Left lobe of liver (tissue), 2 donors: ENCODE measurements at places on chromosomes 16 and 17. TPM values are rescaled to one million over a fixed set of nuclear protein-coding genes. Genes with fewer than 3 reads are reported as not detected.

Gene CHD9NB
- 1.1 TPM for total RNA-seq

Gene MT1G
- 5,960 TPM for total RNA-seq

Gene KCNJ18
- not detected for total RNA-seq

Gene TEKT5
- total RNA-seq, result 2.1 TPM

Gene SLC38A8
- not detected for total RNA-seq

DNA sequence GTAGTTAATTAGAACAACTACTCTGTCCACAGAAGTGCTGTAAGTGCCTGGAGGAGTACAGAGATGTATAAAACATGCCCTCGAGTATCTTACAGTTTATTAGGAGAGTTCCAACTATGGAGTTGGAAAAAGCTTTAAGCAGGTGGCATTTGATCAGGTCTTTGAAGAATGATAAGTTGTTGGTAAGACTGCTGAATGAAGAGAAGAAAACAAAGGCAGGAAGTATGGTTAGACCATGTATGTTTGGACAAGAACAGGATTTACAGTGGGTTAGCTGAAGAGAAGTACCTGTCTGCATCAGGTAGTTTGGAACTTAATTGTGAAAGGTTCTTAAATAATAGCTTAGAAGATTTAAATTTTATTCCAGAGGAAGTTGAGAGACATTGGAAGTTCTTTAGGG is 29.4 kb downstream of the ATP6V0A1 start:
- DNase-seq, result no peak

DNA sequence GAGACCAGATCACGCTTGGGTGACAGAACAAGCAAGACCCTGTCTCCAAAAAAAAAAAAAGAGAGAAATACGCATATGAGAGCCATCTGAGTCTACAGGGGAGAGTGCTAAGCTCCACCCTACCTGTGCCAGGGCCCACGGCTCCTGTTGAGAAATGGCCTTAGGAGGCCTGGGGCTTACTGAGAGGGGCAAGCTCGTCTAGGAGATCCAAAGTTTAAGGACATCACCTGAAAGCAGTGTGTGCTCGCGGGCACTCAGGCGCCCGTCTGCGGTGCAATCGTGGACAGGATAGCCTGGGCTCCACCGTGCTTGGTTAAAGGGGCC is 14.5 kb upstream of the BAIAP2 start:
- no peak for DNase-seq

DNA sequence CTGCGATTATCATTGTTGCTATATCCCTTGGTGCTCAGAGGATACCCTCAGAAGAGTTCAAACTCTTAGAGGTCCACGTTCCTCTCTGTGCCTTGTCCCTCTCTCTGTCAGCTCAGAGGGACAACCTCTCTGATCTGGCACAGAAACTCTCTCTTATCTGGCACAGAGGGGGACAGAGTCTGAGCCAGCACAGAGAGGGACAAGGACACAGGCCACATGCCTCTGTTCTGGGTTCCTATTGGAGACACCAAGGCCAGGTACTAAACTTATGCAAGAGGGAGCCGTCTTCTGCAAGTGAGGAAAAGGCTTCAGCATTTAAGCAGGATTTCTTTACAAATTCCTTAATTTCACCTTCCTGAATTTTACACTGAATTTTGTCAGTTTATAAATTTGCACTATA is 565.2 kb downstream of the TOX3 start:
- DNase-seq, result peak; percentile 73

- DNase-seq, result no peak
Observed at GRCh38 chr17:69672924-69673323, 258.4 kb downstream of the MAP2K6 start.
